ENCODE measurements at places on chromosomes 5 and 9.

DNA sequence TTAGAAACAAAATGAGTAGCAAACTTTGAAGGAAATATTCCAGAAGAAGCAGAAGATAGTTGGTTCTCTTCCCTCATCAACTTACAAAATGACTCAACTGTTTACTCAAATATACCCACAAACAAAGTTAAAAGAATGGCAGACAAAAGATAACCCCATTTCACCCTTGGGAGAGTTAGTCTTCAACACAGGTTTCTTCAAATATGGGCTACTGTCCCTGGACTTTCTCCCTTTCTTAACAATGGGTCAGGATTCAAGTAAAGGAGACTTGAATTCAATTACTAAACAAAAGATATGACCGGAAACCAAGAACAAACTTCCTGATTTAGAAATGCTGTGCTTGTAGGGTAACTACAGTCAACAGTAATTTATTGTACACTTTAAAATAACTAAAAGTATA is 14.2 kb downstream of the RFX3 start:
- no peak for DNase-seq

DNA sequence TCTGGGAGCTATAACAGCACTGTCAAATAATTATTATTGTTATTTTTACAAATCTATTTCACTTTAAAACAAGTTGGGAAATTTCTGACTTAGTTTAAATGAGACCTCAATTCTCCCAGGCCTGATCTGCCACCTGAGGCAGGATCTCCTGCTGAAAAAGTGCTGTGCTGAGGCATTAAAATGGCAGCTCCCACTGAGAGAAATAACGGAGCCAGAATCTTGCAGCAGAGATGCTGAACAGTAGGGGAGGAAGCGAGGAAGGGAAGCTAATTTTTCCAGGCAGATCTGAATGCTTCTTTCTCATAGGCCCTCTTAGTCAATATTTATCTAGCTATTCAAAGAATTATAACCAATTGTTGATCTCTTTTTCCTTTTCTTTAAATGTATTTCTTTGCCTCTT is 196.3 kb downstream of the ZNF462 start:
- DNase-seq: no peak

DNA sequence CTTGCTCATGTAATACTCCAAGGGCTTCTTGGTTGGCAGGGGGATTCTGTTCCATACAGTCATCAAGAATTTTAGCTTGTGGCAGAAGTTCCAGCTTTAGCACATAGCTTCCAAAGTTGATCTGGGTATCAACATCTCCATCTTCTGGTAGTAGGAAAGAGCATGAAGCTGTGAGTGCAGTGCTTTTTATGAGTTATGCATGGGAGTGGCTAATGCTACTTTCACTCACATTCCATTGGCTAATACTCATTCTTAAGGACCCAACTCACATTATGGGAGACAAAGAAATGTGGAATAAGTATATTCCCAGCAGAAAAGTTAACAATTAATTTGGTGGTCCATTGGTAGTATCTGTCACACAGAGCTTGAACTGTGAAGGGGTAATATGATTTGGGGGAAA is 194.2 kb upstream of the CHD1 start:
- DNase-seq: peak; percentile 15

DNA sequence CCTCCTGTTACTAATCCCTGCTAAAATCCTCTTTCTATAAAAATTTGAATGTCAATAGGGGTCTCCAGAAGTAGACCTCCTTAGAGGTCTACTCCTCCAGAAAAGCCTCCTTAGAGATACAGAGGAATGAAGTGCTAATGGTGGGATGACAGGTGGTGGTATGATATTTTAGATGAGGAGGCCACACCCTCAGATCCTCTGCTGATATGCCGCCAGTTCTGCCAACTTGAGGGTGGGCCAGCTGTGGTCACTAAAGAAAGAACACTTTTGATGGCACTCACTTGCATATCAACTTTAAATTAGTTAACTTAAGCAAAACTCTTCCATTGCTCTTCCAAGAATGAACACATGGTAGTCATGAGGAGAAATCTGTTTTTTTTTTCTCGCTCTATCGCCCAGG is 16.9 kb upstream of the UBAP2 start:
- DNase-seq: no peak

DNA sequence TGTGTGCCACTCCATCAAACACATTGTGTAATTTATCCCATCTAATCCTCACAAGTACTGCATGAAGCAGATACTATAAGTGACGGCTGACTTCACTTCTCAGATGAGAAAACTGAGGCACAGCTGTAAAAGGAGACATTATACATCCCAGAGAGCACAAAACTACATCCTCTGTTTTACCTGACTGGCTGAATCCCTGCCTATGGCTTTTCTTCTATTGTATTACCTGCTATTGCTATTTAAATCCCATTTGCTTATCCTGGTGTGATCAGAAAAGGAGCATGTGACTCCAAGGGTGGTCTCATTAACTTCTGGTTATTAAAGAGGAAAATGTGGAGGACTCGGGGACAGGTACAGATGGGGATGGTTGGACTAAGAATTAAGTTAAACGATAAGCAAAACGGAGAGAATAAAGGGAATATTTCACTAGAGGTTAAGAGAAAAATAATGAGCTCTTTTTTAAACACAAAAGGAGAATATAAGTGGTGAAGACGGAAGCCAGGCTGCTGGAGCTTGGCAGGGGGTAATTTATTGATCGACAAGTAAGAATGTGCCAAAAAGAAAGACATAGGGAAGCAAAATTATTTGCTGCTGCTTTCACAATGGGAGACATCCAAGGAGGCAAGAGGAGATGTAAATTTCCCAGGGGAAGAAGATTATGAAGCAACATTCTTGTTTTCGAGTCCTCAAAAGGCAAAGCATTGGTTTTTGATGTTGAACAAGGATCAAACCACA is 155.7 kb upstream of the GPR151 start:
- peak; percentile 3 for DNase-seq

GRCh38 chr5:143886651-143887638 is 75.0 kb downstream of the HMHB1 start:
- DNase-seq: peak; percentile 86

GRCh38 chr5:24232929-24233498 is 411.8 kb downstream of the CDH10 start:
- no peak for DNase-seq

DNA sequence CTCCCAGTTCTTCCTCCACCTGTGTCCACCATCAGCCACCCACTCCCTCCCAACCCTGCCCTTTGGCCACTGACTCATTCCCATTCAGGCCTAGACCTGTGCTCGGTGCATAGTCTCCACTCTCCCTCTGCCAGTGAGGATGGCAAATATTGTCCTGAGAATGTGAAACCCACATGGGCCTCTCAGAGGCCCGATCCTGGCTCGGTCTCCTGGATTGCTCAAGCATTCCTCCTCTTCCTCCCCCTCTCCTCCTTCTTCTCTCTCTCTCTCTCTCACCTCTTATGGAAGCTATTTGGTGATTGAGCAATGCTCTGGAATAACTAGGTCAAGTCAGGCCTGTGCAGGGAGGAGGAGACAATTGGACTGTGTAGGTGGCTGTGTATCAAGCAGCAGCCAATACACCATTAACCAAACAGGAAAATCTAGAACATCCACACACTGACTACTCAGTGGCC is 99.9 kb downstream of the KLF4 start:
- DNase-seq: no peak

- peak; percentile 46 for DNase-seq
Observed at GRCh38 chr9:113875459-113876150, 504 bp upstream of the ZNF618 start.

- DNase-seq: peak; percentile 20
Observed at GRCh38 chr5:4857761-4858160, 282.4 kb upstream of the ADAMTS16 start.

GRCh38 chr5:159405611-159406031 is 75.3 kb upstream of the IL12B start:
- DNase-seq: no peak

- peak; percentile 15 for DNase-seq
Observed at GRCh38 chr9:94096819-94097577, 12.7 kb downstream of the PTPDC1 start.

GRCh38 chr5:71938895-71939294 is 168.4 kb upstream of the MAP1B start:
- DNase-seq: no peak
